ENCODE measurements at places on chromosomes 5 and 9.
A peak's percentile ranks its signal among the peaks of the same experiment; 100 is the strongest.

DNA sequence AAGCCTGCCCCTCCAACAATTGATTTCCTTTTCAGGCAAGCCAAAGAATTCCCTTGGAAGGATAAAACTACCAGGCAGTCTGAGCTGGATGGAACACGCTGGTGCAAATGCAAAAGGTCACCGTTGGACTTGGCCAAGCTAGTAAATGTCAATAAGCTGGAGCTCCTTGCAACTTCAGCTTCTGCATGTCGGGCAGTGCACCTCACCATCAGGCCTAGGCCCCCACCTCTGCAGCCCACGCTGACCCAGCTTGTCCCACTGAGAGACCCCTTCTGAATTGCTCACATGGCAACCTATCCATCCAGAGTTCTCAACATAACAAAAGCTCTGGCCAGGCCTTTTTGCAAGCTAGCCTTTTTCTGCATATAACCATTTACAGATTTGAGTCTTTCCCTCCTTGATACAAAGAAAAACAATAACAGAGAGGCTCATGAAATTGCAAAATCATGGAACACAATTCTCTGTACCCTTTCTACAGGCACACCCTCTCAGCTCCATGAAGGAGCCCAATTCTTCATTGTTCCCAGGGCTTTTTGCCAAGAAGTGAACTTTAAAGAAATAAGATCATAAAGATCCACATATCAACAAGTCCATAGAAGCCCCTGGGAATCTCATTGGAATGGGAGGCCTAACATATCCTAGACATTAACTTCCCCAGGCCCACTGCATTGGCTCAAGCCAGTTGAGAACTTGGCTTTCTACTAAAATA lies 123.9 kb upstream of the SLIT3 start:
- DNase-seq, result no peak

GRCh38 chr9:127626752-127627493 lies 14.8 kb downstream of the STXBP1 start:
- no peak for DNase-seq

DNA sequence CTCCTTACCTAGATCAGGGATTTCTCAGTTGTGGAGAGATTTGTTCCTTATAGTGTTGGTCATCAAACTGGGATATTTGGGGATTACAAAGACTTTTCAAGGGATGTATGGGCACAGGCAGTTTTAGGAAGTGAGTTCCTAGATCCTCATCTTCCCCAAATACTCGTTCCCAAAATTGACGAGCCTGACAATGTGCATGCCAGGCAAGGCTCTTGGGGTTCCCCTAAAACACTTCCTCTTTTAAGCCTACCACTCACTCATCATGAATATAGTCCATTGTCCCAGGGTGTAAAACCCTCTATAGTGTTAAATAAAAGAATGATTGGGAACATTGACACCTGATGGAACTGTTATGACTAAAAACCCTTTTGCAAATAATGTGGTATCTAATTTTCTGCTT lies 26.4 kb downstream of the PDCD1LG2 start:
- no peak for DNase-seq

GRCh38 chr9:31389075-31389474 lies 995.4 kb upstream of the ACO1 start:
- DNase-seq, result no peak

DNA sequence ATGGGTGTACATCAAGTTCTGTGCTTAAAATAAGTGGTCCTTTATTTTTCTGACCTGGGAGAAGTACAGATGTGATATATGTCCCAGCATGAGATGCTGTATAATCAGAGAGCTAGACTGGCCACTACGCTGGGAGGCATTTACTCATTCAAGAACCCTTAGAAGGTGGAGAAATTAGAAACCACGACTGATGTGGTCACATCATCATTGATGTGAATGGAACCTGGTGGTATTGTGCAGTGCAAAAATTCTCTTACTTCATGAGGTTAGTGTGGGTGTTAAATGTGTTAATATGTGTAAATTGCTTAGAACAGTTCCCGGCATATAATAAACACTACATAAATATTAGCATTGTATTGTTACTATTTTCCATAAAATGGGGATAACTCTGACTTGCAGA lies 69.5 kb upstream of the CKMT2 start:
- DNase-seq, result no peak

- no peak for DNase-seq
Observed at GRCh38 chr5:108233617-108234155, 148.2 kb downstream of the FBXL17 start.

- DNase-seq, result no peak
Observed at GRCh38 chr9:76662476-76663281, 101.6 kb upstream of the PCA3 start.

DNA sequence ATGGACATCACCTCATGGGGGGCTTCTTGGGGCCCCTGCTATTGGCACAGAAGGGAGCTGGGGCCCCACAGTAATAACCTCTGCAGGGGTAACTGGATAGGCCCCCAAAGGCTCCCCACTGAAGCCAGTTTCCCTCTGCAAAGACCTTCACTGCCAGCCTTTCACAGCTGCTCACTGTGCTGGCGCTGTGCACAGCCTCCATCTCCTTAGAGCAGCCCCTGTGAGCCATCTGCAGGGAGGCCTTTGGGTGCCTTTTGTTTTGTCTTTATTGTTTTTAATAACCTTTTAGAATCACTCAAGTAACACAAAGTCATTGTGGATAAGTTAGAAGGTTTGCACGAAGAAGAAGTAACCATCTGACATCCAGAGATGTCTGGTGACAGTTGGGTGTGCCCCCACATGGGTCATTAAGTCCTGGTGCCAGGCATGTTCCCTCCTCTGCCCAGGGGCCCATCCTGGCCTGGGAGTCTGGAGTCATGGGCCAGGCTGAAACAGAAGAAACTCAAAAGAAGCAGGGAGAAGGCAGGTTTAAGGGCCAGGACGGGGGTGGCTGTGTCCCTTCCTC lies 42.7 kb downstream of the NCS1 start:
- no peak for DNase-seq

DNA sequence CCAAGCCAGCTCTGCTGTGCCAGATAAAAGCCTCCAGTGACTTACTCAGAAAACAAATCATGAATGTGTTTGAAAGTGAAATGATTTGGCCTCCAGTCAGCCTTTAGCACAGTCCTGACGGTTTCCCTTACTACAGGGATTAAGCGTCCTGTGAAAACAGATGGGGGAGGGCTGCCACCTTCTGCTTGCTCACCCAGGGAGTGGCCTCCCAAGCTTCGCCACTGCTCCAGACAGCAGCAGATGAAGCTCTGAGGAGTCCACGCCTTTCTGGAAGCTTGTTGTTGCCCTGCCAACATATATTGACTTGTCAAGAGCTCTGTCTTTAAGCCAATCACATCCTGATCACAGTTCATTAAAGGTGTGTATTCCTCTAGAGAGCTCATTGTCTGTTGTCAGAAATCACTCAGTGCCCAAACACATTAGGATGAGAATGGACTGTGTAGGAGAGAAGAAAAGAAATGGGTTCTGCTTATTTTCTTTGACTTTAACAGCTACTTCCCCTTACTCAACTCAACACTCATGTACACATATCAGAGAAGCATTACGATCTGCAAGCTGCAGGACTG lies 4.9 kb upstream of the FYB1 start:
- no peak for DNase-seq

GRCh38 chr9:127982912-127983311 lies 2.1 kb upstream of the EEIG1 start:
- DNase-seq, result no peak

DNA sequence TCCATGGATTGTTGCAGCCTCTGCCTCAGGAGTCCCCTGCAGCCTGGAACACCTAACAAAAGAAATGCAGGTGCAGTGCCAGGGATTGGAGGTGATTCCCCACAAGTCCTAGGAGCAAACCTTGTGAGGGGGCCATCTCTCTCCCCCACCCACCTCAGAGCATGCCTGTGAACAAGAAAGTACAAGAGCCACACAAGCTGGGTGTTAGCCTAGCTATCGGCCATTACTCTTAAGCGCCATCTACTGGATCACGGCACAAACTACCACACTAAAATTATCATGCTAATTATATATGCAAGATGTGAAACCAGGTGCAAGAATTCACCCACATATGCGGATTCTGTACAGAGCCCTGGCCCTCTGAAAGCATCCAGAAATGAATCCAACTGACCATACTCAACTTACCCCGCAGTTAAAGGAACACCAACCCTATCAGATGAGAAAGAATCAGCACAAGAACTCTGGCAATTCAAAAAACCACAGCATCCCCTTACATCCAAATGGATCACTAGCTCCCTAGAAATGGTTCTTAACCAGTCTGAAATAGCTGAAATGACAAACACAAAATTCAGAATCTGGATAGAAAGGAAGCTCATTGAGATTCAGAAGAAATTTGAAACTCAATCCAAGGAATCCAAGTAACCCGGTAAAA lies 16.5 kb upstream of the PRSS3 start:
- DNase-seq, result peak; percentile 35

GRCh38 chr9:131674425-131675421 lies 65.2 kb downstream of the RAPGEF1 start:
- no peak for DNase-seq

DNA sequence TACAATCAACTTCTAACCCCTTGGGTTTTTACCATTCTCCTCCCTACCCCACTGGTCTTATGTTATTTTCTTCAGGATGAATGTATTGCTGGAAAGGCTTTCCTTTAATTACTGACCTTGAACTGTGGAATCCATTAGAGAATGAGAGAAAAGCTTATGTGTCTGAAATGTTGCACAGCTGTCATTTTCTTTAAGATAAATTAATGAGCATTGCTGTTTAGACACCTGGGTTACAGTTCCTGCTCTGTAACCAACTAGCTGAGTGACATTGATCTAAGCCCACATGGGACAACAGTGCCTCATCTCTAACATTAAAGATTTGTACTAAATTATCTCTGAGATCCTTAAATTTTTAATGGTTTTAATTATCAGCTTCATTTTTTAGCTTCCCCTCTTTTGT lies 507.0 kb downstream of the TAF11L14 start:
- DNase-seq, result no peak

DNA sequence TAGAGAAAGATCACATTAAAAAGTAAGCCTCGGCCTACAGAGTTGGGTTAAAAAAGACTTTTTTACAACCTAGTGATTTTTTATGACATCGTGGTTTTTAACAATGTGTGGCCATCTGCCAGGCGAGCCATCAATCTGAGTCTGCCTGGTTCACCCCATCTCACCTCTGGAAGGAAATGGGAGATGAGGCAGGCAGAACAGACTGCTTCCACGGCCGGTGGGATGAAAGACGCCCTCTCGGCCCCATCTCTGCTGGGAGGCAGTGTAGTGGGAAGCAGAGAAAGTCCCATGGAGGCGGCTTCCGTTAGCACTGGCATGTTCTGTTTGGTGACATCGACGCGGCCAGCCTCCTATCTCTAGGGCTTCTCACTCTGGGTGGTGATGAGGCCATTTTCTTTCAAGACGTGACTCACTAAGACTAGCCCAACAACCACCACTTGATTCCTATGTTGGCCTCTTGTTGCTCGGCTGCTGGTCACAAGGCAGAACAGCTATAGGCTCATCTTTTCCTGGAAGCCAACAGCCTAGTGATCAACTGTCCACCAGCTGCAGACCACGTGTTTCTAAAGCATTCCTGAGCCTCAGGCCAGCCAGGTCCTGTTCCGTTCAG lies 132.4 kb upstream of the OTULINL start:
- DNase-seq, result no peak

DNA sequence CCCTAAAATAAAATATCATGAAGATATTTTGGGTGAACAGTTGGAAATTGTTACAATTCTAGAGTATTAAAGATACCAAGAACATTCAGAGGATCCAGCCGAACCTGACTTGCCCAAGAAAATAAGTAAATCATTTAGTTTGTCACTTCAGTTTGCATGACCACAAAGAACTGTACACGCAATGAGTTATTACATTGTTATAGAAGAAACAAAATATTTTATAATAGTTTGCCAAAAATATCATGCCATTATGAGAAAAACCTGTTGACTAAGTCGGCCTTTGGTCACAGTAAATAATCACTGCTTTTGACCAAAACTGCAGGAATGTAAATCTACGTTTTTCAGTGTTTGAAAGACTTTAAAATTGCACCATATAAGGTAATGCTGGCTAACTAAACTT lies 27.9 kb downstream of the TRIO start:
- DNase-seq, result no peak

- DNase-seq, result no peak
Observed at GRCh38 chr9:127091526-127091925, 30.9 kb downstream of the ANGPTL2 start.

- no peak for DNase-seq
Observed at GRCh38 chr9:91530829-91531228, 107.2 kb upstream of the NFIL3 start.

DNA sequence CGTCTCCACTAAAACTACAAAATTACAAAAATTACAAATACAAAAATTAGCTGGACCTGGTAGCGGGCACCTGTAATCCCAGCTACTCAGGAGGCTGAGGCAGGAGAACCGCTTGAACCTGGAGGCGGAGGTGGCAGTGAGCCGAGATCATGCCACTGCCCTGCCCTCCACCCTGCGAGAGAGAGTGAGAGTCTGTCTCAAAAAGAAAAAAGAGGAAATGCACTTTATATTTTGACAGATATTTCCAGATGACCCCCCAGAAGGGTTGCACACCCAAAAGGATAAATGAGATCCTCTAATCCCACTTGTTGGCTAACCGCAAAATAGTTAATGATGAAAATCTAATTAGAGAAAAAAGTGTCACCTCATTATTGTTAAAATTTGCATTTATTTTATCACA lies 2.2 kb downstream of the HSDL2 start:
- DNase-seq, result no peak

DNA sequence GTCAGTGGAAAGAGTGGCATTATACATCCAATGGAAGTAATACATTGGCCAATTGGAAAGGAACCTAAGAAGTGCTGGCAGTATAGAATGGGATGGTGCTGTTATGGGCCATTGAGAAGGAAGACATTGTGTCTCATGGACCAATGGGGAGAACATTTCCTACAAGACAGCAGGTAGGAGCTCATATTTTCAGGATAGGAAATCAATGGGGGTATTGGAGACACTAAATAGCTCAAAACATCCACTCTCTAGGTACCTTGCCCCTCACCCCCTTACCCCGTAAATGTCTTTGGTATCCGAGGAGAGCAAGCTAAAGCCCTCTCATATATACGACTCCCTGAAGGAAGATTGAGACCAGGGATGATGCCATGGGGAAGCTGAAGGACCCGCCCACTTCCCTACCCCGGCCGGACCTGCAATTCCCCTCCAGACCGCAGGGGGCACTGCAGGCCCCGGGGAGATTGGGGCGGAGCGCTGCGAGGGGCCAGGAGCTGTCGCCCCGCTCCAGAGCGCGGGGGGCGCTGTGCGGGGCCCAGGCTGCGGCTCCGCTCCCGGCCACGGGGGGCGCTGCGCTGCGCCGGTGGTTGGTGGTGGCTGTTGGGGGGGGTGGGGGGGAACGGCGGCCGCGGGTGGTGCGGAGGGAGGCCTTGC lies at the start of gene KDM3B:
Gene KDM3B, plus strand, starts transcription at position 615 of the 651 bp plus-strand sequence. CDS start 111 bp downstream, outside the sequence.
- DNase-seq, result peak; percentile 99

GRCh38 chr5:60763061-60763460 lies 63.1 kb upstream of the DEPDC1B start:
- no peak for DNase-seq
